Lower lobe of right lung (tissue), 2 donors: ENCODE measurements at places on chromosomes 12 and 14. TPM values are rescaled to one million over a fixed set of nuclear protein-coding genes. Genes with fewer than 3 reads are reported as not detected.

CDKN3 gene
- total RNA-seq, result 1.9 TPM

ARF6 gene
- total RNA-seq, result 65.3 TPM

GPR68 gene
- 3.4 TPM for total RNA-seq

CLEC4A gene
- total RNA-seq, result 14.1 TPM

KRT77 gene
- not detected for total RNA-seq

KERA gene
- total RNA-seq, result not detected

VDR gene
- total RNA-seq, result 24.3 TPM

ERP27 gene
- total RNA-seq, result 16.2 TPM

NUAK1 gene
- total RNA-seq, result 17.5 TPM

OR5AU1 gene
- total RNA-seq, result not detected

PRKD1 gene
- 14.9 TPM for total RNA-seq

MYG1 gene
- total RNA-seq, result 35.3 TPM

GRCh38 chr14:104657101-104657524 lies 32.3 kb upstream of the INF2 start:
- H3K4me1 ChIP-seq, result peaks cover 12% of the 10 kb centered on the region
- H3K36me3 ChIP-seq, result no peaks in the 10 kb centered on the region

GRCh38 chr12:5197656-5198055 lies 154.0 kb downstream of the KCNA5 start:
- no peaks in the 10 kb centered on the region for H3K36me3 ChIP-seq
- no peak overlapping the region for H3K4me3 ChIP-seq
- peaks cover 4% of the 10 kb centered on the region for H3K4me1 ChIP-seq

DNA sequence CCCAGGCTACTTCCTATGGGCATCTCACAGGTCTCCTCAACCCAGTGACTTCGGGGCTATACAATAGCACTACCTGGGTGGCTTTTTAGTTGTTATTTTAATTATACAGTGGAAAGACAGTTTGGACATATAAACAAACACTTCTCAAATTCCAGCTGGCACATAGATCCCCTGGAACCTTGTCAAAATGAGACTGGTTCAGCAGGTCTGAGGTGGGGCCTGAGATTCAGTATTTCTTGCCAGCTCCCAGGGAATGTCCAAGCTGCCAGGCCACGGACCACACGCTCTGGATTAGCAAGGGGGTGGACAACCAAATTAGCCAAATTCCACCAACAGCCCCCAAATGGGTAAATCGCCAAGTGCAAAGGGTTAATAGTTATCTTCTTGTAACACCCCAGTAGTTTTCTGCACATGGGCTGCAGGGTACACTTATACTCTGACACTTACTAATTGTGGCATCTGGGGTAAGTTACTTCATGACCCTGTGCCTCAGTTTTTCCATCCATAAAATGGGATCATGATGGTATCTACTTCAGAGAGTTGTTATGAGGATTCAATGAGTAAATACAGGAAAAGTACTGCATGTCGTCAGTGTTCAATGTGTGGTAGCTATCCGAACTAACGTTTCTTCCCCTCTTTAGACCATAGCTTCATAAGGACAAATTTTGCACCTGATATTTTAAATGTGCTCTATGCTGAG lies 789.4 kb upstream of the TBX3 start:
- H3K4me3 ChIP-seq, result no peak overlapping the region
- no peaks in the 10 kb centered on the region for H3K36me3 ChIP-seq
- no peak overlapping the region for H3K27ac ChIP-seq
- no peaks in the 10 kb centered on the region for H3K27me3 ChIP-seq

- H3K27me3 ChIP-seq, result no peaks in the 10 kb centered on the region
- no peak for DNase-seq
- H3K36me3 ChIP-seq, result no peaks in the 10 kb centered on the region
- no peaks in the 10 kb centered on the region for H3K4me1 ChIP-seq
Observed at GRCh38 chr12:68480526-68480925, 130.2 kb upstream of the RAP1B start.

DNA sequence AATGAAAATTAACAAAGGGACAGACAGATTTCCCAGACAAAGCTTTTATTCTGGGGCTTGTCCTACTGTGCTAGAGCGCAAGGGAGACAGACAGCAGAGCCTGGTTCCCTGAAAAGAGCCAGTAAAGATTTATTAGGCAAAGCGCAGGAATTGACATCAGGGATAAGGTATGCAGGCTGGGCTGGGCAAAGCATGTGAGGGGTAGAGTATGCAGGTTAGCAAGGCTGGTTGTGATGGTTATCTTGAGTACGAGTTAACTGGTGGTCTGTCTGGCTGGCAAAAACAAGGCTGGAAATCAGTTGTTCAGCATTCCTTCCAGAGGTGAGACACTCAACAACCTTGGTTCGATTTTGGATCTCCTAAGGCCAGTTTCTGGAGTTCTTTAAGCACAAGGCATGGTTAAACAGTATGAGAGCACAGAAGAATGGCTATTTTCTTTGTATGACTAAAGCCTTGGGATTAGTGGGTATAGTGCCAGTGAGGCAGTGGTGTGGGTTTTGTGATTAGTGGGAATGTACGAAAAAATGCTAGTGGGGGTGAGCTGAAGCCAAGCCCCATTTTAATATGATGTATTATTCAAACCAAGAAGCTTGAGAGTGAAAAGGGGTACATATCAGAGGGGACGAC lies 30.9 kb downstream of the BTBD7 start:
- H3K27me3 ChIP-seq, result no peaks in the 10 kb centered on the region
- no peak overlapping the region for H3K4me3 ChIP-seq
- H3K4me1 ChIP-seq, result peaks cover 23% of the 10 kb centered on the region
- no peaks in the 10 kb centered on the region for H3K36me3 ChIP-seq
- H3K27ac ChIP-seq, result no peak overlapping the region

- no peaks in the 10 kb centered on the region for H3K27me3 ChIP-seq
- H3K4me1 ChIP-seq, result peaks cover 5% of the 10 kb centered on the region
- no peaks in the 10 kb centered on the region for H3K36me3 ChIP-seq
- no peak overlapping the region for H3K4me3 ChIP-seq
- DNase-seq, result no peak
Observed at GRCh38 chr12:102426599-102427542, 53.5 kb downstream of the IGF1 start.

DNA sequence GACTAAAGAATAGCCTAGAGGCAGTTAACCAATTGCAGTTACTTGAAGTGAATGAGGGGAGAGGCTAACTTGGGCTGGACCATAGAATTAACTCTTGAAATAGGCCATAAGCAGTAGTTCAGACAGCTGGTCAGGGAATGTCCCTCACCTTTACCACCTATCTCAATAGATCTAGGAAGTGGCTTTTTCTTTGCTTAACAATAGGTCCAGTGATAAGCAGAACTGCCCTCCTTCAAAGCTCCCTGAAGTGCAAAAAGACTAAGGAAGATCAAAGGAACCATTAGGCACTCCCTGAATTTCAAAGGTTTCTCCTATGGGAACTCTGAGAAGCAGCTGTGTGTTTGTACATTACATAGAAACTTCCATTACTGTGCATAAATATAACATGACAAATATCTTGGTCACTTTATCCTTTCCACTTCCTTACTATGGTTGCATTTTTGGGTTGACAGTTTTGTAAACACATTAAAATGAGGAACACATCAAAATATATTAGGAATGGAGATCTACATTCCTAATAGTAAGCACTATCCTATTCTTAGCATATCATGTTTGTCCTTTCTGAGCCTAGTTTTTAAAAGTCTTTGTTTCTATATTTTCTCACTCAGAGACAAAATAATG lies 7.2 kb upstream of the NAA30 start:
- no peak overlapping the region for H3K4me3 ChIP-seq
- H3K4me1 ChIP-seq, result no peaks in the 10 kb centered on the region
- no peaks in the 10 kb centered on the region for H3K36me3 ChIP-seq
- H3K27me3 ChIP-seq, result no peaks in the 10 kb centered on the region
- DNase-seq, result no peak

GRCh38 chr12:94263011-94263811 lies 114.8 kb downstream of the PLXNC1 start:
- H3K36me3 ChIP-seq, result no peaks in the 10 kb centered on the region
- H3K27me3 ChIP-seq, result no peaks in the 10 kb centered on the region
- peak overlapping the region; percentile 88 for H3K27ac ChIP-seq
- H3K4me1 ChIP-seq, result peaks cover 65% of the 10 kb centered on the region

- H3K4me3 ChIP-seq, result no peak overlapping the region
- no peaks in the 10 kb centered on the region for H3K4me1 ChIP-seq
- no peak for DNase-seq
- H3K36me3 ChIP-seq, result no peaks in the 10 kb centered on the region
- H3K27me3 ChIP-seq, result no peaks in the 10 kb centered on the region
Observed at GRCh38 chr12:82912406-82912805, 225.7 kb downstream of the TMTC2 start.

DNA sequence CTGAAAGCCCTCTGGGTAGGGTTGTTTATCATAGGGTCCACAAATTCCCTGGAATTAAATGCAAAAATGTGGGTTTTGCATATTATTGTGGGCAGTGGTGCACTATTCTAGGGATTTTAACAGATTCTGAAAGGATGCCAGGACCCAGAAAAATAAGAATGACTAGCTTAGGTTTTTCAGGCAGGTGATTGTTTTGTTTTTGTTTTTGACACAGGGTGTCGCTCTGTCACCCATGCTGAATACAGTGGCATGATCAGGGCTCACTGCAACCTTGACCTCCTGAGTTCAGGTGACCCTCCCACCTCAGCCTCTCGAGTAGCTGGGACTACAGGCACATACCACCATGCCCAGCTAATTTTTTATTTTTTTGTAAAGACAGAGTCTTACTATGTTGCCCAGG lies 19.2 kb downstream of the GALNT6 start:
- DNase-seq, result no peak
- H3K27ac ChIP-seq, result peak overlapping the region; percentile 9
- peaks cover 5% of the 10 kb centered on the region for H3K36me3 ChIP-seq
- peaks cover 19% of the 10 kb centered on the region for H3K4me1 ChIP-seq
- no peak overlapping the region for H3K4me3 ChIP-seq

GRCh38 chr12:108634341-108634751 lies 652 bp upstream of the SELPLG start:
- H3K36me3 ChIP-seq, result no peaks in the 10 kb centered on the region
- H3K4me1 ChIP-seq, result peaks cover 84% of the 10 kb centered on the region
- H3K27ac ChIP-seq, result peak overlapping the region; percentile 85
- no peaks in the 10 kb centered on the region for H3K27me3 ChIP-seq
- peak; percentile 78 for DNase-seq

DNA sequence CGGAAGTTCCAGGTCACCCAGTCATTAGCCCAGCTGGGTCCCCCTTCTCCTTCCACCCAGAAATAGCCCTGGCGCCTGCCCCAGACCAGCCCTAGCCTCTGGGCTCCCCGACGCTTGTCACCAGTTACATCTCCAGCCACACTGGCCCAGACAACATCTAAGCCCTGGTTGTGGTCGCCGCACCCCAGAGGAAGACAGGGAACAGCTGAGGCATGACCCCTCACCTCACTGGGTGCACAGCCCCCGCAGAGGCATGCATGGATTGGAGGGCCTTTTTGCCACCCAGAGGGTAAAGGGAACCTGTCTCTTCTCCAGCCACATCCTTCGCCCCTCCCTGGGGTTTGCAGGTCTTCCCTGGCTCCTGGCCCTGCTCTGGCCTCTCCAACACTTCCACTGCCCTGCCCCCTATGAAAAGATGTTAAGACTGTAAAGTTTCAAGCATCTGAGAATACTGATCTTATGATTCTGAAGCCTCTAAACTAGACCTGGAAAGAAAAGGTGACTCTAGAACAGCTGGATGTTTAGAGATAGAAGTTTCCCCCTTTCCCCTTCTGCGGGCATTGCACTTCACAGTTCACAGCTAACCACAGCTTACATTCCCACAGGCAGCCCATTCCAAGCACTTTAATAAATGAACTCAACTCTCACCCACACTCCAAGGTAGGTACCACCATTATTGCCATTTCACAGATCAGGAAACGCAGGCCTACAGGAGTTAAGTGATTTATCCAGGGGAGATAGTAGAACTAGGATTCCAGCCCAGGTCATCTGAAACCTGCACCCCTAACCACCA lies 14.7 kb downstream of the TMEM119 start:
- DNase-seq, result no peak
- H3K27ac ChIP-seq, result no peak overlapping the region
- no peak overlapping the region for H3K4me3 ChIP-seq
- no peaks in the 10 kb centered on the region for H3K36me3 ChIP-seq
- peaks cover 6% of the 10 kb centered on the region for H3K4me1 ChIP-seq

DNA sequence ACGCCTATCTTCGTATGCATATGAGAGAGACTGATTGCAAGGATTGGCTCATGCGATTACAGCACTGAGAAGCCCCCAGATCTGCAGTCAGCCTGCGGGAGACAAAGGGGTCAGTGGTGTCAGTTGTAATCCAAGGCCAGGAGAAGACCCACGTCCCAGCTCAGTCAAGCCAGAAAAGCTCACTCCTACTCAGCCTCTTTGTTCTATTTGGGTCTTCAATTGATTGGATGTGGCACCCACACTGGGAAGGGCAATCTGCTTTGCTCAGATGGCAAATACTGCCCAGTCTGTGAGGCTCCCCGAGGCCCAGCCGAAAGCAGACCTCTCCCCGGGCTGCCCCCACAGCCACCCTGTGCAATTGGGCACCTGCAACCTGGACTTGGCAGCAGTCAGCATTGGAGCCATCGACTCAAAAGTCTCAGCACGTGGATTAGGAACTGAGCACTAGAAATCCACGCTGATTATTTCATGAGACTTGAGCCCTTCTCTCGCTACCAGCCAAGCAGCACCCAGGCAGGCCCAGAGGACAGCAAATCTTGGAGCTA lies 39.6 kb upstream of the TMEM179 start:
- peaks cover 5% of the 10 kb centered on the region for H3K4me1 ChIP-seq
- no peak overlapping the region for H3K27ac ChIP-seq
- no peak overlapping the region for H3K4me3 ChIP-seq
- DNase-seq, result no peak
- H3K36me3 ChIP-seq, result no peaks in the 10 kb centered on the region

GRCh38 chr12:13209436-13210235 lies 13.1 kb downstream of the EMP1 start:
- peaks cover 71% of the 10 kb centered on the region for H3K4me1 ChIP-seq
- H3K4me3 ChIP-seq, result no peak overlapping the region
- peak overlapping the region; percentile 53 for H3K27ac ChIP-seq

DNA sequence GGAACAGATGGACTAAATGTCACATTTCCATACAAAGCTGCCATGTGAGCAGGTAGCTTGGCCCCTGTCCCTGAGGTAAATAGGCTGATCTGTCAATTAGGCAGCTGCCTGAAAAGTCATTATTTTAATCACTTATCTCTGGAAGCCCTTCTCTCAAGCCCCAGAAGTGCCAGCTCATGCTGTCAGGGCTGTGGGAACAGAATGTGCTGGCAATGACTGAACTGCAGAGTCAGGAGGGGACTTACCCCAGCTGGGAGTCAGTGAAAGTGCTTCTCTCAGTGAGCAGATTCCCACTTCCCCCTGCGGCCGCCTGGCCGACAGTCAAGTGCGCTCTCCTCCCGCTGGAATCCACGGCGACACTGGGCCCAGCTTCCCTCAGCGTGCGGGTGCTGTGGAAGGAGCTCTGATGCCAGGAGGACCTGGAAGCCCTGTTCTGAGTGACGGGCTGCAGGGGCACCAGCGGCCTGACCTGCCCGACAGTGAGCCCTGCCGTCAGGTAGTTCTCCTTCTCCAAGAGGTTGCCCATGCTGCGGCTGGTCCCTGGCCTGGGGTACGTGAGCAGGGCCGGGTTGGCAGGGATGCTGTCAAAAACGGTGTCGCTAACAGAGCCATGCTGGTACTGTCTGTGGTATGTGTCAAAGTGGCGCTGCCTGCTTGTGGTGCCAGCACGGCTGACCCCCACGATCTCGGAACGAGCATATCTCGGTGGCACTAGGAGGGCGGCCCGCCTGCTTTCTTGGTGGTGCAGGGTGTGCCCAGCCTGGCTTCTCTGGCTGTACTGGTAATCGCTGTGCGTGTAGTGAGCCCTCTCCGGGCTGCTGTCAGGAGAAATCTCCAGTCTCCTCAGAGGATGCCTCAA lies 18.7 kb downstream of the PKP2 start:
- DNase-seq, result no peak
- no peak overlapping the region for H3K4me3 ChIP-seq
- no peaks in the 10 kb centered on the region for H3K4me1 ChIP-seq
- H3K27ac ChIP-seq, result no peak overlapping the region
- H3K27me3 ChIP-seq, result no peaks in the 10 kb centered on the region
- no peaks in the 10 kb centered on the region for H3K36me3 ChIP-seq
